HL-60 (cell line): ENCODE measurements at places on chromosomes 11 and 22.

DNA sequence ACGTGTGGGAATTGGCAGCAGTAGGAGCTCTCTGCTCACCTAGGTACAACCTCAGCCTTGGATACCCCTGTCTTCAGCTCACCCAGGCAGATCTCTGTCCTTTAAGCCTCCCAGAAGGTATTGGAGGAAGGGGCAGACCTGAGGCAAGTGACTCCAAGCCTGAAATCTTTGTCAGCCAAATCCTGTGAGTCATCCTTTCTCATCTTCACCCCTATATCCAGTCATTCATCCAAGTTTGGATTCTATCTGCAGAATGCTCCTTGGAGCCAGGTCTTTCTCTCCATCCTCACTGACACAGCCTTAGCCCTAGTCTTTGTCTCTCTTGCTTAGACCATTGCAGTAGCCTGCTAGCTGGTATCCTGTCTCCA, 10.4 kb upstream of the THY1 start:
- no peak for DNase-seq

DNA sequence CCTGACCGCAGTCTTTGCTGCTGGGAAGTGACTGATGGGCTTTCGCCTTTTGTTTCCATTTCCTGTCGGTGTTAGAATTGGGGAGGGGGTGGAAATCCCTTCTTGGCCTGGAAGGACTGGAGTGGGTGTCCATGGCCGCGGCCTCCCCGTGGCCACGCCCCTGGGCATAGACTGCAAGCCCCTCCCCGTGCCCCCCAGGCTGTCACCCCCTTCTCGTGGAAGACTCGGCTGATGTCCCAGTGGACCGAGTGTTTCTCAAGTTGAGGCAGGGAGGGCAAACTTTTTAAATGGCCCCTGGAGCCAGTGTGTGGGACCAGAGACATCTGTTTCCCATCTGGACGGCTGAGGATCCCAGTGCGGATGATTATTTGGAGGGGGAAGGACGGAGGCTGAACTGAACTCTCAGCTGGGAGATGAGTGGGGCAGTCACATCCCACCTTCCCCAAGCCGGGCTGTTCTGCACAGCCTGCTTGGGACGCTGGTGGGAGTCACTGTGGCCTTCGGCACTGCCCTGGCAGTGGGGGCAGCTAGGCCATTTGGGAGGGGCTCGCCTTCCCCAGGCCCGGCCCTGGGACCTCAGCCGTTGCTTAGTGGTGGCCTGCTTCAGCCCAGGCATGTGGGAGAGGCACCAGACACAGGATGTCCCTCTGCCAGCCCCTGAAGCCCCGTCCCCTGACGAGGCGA, 1.6 kb downstream of the CD81 start:
- no peak for DNase-seq

DNA sequence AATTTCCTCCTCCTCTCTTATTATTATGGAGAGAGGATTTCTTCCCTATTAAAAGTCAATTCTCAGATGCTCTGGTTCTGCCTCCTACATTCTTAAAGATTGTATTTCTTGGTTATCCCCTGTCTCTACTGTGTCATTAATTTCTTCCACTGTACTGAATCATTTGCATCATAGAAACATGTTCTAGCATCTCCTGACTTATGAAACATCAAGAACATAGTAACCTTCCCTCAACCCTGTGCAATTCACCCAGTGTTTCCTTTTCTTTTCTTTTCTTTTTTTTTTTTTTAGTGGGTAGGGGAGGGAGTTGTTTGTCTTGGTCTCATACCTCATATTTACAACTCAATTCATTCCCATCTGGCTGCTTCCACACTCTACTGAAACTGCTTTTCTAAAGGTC, 288.0 kb upstream of the PLET1 start:
- no peak for DNase-seq

- DNase-seq = no peak
Measured at GRCh38 chr11:75014129-75014528, 25.4 kb downstream of the NEU3 start.

GRCh38 chr11:12390687-12391110, 13.3 kb downstream of the PARVA start:
- no peak for DNase-seq

GRCh38 chr22:18057568-18058209, 20.1 kb upstream of the PEX26 start:
- DNase-seq = no peak

DNA sequence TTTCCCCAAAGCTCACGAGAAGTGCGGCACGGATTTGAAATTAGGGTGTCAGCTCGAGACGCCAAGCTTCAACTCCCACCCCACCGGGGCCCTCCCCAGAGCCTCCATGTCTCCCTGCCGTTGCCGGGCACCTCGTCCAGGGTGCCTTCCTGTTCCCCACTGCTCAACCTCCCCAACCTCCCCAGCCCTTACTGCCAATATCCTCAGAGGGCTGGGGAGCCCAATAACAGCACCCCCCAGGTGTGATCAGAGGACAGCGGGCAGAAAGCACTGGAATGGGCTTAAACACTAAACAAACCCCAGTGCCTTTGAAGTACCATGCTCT, 1336.4 kb downstream of the TBC1D22A start:
- no peak for DNase-seq
